ENCODE measurements at places on chromosomes 12 and 14. TPM values are rescaled to one million over a fixed set of nuclear protein-coding genes. Genes with fewer than 3 reads are reported as not detected.

SPRYD4 gene
- total RNA-seq = 3.0 TPM

EIF2S3B gene
- 0.12 TPM for total RNA-seq

LRIG3 gene
- total RNA-seq = 16.5 TPM

SLCO1B1 gene
- not detected for total RNA-seq

TEX52 gene
- total RNA-seq = not detected

GARIN6 gene
- not detected for total RNA-seq

CCDC196 gene
- total RNA-seq = not detected

TRPV4 gene
- total RNA-seq = not detected

TCTN2 gene
- total RNA-seq = 25.7 TPM

FOXM1 gene
- total RNA-seq = 30.1 TPM

FUT8 gene
- 54.9 TPM for total RNA-seq

TAS2R10 gene
- total RNA-seq = not detected

DNA sequence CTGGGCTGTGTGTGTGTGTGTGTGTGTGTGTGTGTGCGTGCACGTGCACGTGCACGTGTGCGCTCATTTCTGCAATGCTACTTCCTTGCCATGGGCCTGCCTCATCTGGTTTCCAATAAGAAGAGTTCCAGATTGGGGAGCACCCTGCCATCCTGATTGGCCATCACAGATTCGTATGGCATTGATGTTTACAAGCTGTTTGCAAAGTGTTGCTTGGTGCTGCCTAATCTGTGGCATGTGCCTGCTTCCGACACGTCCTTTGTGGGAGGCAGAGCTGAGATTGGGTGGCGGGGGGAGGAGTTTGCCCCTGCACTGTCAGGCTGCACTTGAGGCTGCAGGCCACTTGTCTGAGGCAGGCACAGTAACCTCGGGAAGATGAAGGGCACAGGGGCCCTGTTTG, 39.2 kb downstream of the SAMD4A start:
- no peak for DNase-seq

DNA sequence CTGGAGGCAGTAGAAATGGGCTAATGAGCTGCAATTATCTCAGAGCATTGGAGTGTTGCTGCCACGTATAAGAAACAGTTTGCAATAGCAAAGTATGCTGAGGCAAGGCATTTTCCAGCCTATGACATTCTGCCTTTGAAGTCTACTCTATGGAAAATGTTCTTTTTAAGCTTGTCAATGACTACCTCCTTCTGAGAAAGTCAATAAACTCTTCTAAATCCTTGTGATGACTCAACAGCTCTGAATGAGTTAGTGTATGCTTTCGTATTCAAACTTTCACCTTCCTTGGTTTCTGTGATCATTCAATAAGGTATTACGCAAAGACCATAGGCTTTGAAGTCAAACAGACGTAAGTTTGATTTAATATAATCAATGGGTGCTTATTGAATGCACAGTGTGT, 111.2 kb downstream of the CAPZA3 start:
- no peak for DNase-seq

DNA sequence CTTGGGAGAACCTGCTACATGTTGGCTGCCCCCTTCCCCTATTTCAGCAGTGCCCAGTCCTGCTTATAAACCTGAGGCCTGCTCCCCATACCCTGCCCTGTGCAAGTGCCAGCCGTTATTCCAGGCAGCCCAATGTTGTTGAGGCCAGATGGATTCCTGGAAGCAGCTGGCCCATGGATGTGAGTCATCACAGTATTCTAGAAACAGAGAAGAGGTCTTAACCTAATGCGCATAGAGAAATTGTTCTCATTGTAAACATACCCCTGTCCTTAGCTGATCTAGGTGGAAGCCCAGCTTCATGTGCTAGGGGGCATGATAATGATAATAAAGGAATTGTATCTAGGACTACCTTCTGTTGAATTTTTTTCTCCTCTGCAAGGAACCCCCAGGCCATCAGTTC, 69.7 kb downstream of the TSPAN11 start:
- DNase-seq = peak; percentile 35

- DNase-seq = no peak
Measured at GRCh38 chr14:70023871-70024270, 144.7 kb downstream of the SMOC1 start.

DNA sequence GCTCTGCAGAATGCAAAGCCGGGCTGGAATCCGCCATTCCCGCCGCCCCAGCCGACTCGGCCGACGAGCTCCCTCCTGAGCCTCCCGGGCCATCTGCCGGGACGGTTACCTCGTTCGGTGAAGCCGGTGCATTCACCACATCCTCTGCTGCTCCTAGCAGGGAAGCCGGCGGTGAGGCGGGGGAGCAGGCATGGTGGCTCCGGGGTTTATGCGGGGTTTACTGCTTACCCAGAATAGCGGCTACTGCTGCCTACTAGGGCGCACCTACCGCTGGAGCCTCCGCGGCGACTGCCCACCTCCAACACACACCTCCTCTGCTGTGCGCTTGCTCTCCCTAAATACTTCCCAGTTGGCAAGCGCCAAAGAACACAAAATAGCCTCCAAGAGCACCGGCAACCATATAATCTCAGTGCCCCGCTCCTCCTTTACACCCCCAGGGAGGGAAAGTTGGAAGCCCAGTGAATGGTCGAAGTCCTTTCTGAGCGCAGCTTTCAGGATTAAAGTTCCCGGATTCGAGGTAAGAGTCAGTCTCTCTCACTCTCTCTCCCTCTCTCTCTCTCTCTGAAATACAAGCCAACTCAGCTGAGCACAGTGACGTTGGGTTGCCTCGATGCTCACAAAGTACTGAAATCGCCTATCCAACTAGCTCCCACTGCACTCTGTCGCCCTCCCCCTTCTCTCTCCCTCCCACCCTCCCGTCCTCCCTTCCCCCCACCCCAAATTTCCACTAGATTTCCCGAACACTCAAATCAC, at the start of gene TBX5:
TBX5 (minus strand) TSS at position 626 of the 753 bp plus-strand sequence. CDS start 2,246 bp downstream, outside the sequence.
- no peak for DNase-seq

- DNase-seq = no peak
Measured at GRCh38 chr12:114835031-114835430, 151.1 kb upstream of the TBX3 start.

GRCh38 chr14:58815161-58815701, 177.5 kb downstream of the DACT1 start:
- no peak for DNase-seq

- peak; percentile 1 for DNase-seq
Measured at GRCh38 chr14:83300476-83301064, 1766.9 kb upstream of the SEL1L start.

- DNase-seq = no peak
Measured at GRCh38 chr14:103393676-103394626, 8.7 kb downstream of the MARK3 start.

GRCh38 chr12:18428416-18428815, 167.1 kb downstream of the PIK3C2G start:
- peak; percentile 14 for DNase-seq

DNA sequence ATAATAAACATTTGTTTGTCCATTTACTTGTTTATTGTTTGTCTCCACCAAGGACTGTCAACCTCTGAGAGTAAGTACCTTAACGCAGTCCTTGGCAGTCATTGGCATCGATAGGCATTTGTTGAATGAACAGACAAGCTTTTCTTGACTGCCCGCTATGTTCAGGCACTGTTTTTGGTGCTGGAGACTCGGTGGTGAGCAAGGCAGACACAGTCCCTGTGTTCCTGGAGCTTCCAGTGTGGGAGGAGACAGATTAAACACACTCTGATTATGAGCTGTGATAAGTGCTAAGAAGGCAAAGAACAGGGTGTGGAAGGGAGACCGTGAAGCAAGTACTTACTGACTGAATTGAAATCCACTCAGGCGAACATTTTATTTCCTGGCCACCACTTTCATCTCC, 1.2 kb downstream of the ATP6V0A2 start:
- DNase-seq = no peak

DNA sequence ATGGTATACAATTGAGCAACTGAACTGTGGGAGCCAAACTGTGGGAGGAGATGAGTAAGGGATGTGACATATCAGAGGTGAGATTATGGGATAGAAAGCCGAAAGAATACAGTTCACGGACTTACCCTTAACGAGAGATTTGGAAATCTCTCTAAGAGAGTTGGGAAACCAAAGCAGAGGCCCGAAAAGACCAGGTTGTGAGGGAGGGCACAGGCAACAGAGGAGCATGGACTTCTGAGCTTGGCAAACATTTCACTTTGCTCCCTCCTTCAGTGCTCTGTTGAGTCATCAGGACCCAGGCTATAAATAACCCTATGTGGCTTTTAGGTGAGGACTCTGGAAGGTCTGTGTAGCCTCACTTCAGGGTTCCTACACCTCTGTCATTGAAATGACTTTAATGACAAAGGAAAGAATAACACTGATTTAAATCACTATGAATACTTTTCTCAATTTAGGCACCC, 120.6 kb downstream of the TGFB3 start:
- peak; percentile 0 for DNase-seq

DNA sequence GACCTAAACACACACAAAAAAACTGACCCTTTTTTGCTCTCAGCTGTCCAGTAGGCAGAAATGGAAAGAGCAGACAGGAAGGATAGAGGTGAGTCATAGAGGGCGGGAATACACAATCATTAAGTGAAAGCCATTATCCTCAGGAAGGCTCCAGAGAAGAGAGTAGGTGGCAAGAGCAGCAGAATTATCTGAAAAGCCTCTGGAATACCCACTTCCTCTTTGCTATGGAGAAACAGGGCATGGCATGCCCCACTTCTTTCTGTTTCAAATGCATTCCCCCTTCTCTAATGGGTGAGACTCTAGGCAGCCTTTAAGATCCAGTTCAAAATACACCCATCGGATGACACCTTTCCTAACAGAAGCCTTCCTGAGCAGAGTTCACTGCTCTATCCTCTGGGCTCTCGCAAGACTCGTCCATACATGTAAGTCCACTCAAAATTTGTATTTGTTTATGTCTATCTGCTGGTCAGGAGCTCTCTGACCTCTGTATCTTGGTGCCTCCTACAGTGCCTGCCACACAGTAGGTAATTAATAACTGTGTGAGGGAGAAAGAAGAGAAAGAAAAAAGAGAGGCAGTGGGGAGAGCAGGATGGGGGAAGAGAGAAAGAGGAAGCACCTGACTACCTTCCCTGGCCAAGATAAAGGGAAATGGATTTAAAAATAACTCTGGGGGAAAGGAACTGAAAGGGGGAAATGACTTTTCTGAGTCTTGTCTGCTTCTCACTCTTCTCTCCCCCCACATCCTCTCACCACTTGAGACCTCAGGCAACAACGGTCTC, 8.5 kb downstream of the KLHL33 start:
- DNase-seq = peak; percentile 57

DNA sequence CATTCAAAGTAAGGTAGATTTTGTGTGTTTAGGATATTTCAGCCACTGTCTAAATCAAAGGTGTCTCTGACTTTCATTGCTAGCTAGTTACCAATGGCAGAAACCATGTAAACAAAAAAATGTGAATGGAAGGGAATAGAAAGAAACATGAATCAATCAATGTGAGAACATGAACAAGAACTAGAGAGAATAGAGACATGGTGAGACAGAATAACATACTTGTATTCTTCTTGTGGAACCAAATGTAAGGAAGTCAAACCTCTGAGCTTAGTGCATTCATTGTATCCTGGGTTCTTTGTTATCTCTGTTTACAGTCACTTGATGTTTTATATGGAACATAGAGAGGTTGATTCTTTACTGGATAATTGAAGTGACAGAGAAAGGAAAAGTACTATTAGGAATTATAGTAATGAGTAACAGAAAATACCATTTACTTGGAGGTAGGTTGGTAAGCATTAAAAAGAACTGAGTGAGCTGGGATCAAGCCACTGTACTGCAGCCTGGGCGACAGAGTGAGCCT, 2.6 kb upstream of the WNK1 start:
- DNase-seq = no peak

DNA sequence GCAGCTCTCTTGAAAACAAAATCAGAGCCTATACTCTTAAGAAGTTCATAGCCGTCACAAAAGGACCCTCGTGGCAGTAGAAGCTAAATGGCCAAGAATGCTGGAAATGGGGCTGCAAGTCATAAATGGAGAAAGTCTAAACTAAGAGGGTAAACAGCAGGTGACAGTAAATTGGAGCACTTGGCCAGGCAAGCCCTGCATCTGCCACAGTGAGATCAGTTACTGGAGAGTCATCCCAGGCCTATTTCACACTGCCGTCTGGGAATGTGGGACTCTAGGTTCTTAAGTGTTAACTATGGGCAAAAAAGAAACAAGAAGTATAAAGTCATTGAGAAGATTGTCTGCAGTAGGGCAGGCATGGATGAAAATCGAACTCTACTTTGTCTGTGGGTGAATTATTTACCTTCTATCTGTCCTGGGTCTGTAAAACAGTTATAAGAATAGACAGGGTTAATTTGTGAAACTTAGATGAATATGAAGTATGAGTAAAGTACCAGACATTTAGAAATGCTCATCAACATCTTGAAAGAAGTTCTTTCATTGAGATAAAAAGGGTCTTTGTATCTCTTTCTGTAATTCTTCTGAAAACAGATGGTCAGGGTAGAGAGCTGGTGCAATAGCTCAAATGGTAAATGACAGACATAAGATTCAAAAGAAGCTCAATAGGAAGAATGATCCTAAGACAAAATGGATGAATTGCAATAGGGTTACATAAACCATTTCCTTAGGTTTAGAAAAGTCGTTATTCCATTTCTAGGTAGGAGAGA, 792.5 kb downstream of the DIO2 start:
- DNase-seq = no peak

DNA sequence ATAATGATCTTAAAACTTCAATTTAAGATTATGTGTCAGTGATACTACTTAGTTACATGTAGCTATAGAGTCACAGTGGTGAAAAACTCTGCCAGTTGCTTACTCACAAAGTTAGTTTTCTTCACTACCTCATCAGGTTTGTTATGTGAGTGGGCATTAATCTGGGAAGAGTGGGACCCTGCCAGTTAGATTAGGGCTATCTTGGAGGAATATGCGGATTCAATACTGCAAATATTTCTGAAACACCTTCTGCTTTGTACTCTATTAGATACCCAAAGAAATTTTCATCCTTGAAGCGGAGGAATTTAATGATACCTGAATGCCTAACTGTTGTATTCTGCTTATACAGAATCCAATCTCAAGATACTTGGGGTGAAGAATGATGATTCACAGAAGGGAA, 25.1 kb downstream of the ZNF268 start:
- no peak for DNase-seq

GRCh38 chr12:121112496-121112895, 20.2 kb upstream of the P2RX7 start:
- no peak for DNase-seq

DNA sequence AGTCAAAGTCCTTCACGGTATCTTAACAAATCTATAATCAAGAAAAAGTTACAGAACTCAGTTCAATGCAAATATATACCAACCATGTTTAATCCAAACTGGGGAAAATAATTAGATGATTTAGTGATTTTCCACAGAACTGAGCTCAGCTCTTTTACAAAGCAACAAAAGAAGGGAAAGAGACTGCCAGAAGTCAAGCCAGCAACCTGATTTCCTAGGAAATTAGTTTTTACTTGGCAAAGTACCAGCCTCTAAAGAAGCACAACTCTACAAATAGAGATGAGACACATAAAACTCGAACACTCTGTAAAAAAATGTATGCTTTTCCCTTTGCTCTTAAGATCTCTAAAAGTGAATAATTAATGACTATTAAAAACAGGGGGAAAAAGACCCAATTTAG, 19.4 kb downstream of the NUMB start:
- no peak for DNase-seq

GRCh38 chr14:33280646-33281045, 342.0 kb downstream of the NPAS3 start:
- DNase-seq = peak; percentile 8

GRCh38 chr14:75310295-75311111, 31.9 kb downstream of the FOS start:
- no peak for DNase-seq

Data from Caki2 (cell line).